Activated CD4-positive, alpha-beta T cell treated with anti-CD3 and anti-CD28 coated beads, Interleukin-10, Interleukin-2, amounts not matched to agents 100 ng/mL and 50 ng/mL, durations not matched to agents 16 hours and 8 hours (primary cell): ENCODE measurements at places on chromosomes 6 and 20.

DNA sequence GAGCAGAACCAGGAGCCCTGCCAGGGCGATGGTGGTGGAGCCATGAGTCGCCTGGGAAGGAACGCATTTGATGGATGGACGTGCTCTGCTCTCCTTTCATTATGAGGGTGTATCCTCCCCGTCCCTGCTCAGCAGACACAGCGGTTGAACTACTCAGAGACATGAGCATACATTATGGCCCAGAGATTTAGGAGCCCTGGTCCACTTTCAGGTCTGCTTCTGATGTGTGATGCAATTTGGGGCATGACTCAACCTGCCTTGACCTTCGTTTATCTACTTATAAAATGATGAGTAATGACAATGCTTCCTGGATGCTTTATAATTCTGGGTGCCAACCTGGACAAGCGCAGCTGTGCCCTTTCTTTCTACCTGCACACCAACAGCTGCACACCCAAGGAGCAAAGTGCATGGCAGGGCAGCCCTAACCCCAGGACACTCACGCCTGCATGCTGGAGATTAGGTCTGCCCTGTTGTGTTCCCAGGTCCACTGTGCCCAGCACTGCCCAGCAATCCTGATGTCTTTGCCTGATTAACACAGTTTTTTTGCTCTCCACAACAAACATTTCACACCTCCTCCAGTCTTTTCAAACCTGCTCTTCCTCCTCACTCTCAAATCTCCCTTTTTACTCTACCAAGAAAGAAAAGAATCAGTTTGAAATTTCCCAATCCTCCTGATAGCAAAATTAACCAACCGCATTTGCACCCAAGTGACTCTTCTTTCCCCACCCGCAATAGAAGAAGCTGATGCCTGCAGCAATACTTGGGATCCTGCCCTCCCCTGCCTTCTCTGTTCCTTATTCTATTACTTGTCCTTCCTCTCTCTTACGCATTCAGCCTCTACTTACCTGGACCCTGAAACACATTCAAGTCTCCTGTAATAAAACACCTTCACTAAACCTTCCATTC, 81.2 kb downstream of the EZR start:
- DNase-seq, result no peak

- no peak for DNase-seq
These were observed 59.0 kb upstream of the QKI start for GRCh38 chr6:163355426-163355991.

GRCh38 chr6:33777398-33778388, 11.2 kb downstream of the LEMD2 start:
- no peak for DNase-seq

GRCh38 chr20:60010689-60011458, 52.7 kb downstream of the CDH26 start:
- no peak for DNase-seq

GRCh38 chr20:53411129-53411528, 182.5 kb downstream of the ZNF217 start:
- DNase-seq, result no peak
